ENCODE measurements at places on chromosomes 1 and 21.

DNA sequence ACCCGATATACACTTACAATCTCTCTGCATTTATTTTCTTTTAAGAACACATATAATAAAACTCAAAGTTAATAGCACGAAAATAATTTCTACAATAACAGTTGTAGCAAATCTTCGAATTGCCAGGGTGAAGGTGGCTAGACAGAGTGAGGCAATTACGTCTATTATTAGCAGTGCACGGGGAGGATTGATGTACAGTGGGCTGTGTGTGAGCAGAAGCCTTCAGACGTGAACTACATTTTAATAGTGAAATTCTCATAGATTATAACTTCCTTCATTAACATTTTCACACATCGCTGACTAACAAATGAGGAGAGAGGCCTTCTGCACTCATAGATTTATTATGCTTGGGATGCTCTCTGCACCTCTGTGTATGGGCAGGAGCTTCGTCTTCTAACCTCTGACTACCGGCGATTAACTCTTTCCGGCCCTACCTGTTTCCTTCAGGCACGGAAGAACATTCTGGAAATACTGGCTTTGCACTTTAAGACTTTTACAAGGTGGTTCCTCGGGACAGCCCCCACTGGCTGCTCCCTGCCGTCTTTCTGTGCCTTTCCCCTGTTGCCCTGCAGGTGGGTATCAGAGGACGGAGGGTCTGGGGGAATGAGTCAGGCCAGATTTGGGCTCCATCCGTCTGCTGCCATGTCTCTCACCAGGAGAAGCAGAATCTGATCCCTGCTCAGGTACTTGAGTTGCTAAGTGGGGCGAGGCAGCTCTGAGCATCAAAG, 200.5 kb downstream of the CAMTA1 start:
- DNase-seq, result no peak

DNA sequence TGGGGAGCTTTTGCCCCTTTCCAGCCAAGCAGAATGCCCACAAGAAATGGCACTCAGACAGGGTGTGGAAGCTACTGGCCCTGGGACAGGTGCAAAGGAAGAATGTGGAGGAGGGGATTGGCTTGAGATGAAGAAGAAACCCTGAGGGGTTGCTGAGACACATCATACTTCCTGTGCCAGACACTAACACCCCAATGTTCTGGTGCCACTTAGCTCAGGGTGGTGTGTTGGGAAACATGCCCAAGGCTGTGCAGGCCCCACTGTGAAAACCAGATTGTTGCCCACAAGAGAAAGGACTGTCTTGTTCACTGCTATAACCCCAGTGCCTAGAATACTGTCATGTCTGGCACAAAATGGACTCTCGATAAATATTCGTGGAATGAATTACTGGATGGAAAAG, 9.9 kb upstream of the PAQR6 start:
- no peak for DNase-seq

DNA sequence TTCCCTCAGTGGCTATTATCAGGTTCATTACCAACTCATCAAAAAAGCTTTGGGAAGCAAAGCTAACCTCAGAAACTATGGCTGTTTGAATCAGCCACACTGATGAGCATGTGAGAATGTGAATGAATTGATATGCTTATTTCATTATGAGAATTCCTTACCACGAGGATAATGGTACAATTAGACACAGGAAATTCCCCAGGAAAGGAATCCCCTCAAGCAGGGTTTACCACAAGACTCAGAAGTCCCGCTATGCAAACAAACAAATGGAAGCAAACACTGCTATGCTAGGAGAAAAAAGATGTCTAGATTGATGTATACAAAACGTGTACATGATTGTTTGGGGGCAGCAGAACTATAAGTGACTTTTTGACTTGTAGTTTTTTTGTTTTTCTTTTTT, 205.0 kb downstream of the HMCN1 start:
- DNase-seq, result no peak

DNA sequence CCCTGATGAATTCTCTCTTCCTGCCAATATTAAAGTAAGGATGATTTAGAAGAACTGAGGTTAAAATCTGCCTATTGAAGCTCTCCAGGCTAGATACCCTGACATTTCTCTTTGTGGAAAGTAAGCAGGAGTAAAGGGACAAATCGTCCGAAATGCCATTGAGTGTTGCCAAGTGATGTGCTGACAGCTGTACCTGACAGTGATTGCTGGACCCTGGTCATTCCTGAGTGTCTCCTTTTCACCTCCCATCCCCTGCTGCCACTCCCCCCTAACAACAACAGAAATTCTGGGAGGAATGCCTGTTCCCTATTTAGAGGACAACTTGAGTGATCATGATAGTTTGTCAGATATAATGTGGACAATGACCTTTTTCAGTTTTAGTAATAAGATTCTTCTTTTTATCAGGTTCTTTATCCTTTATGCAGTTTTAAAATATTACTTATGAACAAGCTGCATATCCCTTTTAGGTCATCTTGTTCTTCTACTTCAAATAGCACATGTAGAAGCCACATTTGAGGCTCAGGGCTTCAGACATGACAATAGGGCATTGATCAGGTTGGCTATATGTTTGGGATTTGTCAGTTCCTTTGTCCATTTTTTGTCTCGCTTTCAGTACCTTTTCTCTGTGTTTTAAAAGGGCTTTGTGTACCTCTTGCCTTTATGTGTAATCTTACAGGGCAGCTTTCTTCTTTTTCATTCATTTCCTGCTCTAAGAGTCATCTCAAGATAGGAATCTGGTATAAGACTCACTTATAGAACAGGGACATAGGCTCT, 56.0 kb downstream of the ITSN1 start:
- no peak for DNase-seq

DNA sequence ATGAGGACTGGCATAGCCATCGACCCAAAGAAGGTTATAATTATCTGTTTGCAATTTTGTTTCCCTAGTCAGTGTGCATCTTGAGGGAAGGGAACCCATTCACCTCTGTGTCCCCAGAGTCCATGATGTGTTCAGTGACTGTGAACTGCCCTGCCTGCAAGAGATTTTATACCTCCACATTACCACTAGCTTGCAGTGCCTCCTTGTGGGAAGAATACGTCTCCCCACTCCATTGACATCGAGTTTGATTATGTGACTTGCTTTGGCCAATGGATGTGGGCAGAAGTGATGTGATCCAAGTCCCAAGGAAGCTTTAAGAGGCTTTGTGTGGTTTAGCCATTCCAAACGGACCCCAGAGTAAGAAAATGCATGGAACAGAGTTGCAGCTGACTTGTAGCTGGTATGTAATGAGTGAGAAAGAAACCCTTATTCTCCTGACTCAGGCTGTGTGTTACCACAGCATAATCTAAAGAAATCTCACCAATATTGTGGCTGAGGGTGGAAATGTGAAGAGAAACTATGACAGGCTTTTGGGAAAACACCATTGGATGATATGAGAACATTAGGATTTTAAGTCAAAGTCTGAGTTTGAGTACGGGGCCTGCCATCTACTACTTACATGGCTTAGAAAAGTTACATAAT, 47.8 kb upstream of the NRDC start:
- DNase-seq, result no peak

- DNase-seq, result no peak
Measured at GRCh38 chr21:33540711-33541104, 1.2 kb downstream of the GART start.

DNA sequence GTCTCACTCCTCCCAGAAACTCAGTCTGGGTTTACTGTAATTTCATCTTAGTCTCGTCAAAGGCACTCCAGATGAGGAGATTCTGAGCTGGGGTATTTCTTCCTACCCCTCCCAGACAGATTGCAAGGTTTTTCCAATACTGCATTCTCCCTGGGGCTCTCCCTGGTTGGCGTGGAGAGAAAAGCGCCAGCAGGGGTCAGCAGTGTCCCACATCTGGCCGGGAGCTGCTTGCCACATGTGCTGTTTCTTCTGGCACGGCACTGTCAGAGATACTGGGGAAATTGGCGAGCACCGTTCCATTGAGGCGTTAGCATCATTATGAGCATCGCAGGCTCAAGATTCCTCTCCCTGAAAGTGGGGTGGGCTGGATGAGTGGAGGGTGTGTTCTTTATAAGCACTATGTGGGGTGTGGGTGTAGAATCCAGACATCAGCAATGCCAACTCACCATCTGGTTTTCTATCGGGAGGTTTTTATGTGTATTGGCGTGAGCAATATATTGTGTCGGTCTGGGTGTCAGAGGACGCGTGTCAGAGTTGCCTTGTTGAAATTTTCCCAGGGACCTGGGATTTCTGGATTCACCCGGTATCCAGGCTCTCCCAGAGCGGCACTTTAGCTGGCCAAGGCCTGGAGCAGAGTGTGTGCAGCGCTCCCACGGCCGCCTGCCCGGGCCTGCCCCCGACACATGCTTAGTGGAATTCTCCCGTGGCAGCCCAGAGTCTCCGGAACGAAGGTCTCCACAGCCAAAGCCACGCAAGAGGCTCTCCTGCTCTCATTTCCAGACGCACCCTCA, 8.0 kb upstream of the NAV1 start:
- DNase-seq, result peak; percentile 73

DNA sequence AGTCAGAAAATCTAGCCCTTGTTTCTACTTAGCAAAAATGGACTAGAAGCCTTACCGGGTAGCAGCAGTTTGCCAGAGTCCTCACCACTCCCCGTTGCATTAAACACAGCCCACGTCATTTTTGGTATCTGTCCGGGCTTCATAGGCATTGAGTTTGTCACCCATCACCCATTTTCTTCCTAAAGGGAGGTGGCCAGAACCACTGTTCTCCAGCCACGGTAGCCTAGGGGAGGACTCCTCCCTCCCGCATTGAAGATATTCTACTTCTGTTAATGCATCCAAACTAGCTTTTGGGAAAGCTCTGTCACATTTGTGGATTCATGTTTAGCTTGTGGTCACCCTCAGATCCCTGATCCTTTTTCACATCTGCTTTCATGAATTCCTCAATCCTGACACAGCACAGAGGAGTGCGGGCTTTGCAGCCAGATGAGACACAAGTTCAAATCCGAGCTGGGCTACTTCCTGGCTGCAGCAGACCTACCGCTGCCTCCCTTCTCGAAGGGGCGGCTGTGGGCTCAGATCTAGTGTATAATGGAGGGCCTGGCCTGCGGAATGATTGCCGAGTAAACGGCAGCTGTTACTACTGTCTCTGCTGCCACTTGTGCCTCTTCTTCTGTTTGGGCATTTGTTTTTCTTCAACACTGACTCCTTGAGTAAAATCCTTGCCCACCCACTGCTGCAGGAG, 63.2 kb upstream of the EFHD2 start:
- no peak for DNase-seq

DNA sequence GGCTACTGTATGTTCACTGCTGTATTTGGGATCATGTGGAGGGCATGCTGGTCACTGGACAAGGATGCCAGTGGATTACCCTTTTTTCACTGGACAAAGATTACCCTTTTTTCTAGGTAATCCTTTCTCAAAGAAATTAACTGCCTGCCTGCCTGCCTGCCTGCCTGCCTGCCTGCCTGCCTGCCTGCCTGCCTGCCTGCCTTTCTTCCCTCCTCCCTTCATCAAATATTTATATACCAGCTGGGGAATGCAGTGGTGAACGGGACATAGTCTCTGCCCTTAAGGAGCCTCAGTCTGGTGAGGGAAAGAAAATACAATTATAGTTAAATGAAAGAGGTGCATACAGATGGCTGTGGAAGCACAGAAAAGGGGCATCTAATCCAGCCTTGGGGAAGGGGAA, 85.0 kb downstream of the PGM1 start:
- DNase-seq, result no peak

GRCh38 chr21:40622531-40622930, 224.4 kb downstream of the DSCAM start:
- no peak for DNase-seq

DNA sequence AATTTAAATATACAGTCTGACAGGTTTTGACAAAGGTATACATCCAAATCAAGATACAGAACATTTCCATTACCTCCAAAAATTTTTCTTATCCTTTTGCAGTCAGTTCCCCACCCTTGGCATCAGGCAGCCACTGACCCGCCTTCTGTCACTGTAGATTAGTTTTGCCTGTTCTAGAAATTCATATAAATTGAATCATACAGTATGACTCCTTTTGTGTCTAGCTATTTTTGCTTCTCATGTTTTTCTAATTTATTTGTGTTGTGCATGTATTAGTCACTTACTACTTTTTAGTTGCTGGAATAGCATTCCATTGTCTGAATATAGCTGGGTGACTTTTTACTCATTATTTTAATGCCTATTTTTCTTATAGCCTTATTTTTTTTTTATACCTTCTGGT, 3.8 kb downstream of the UTP25 start:
- DNase-seq, result no peak

- no peak for DNase-seq
Measured at GRCh38 chr1:62185677-62186076, 9.0 kb upstream of the L1TD1 start.

GRCh38 chr1:177281901-177282300, 111.1 kb downstream of the BRINP2 start:
- DNase-seq, result no peak

- no peak for DNase-seq
Measured at GRCh38 chr1:179103999-179104398, 22.1 kb downstream of the TOR3A start.

GRCh38 chr1:115082949-115083348, 6.4 kb downstream of the TSPAN2 start:
- DNase-seq, result no peak

DNA sequence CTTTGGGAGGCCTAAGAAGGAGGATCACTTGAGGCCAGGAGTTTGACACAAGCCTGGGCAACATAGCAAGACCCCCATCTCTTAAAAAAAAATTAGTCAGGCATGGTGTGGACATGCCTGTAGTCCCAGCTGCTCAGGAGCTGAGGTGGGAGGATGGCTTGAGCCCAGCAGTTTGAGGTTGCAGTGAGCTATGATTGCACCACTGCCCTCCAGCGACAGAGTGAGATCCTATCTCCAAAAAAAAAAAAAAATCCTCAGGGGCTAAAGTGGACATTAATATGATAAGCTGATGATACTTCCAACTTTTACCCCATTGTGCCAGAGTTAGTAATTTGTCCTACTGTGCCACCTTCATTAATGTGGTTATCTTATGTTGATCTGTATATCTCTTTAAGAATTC, 327.8 kb upstream of the FMN2 start:
- no peak for DNase-seq

DNA sequence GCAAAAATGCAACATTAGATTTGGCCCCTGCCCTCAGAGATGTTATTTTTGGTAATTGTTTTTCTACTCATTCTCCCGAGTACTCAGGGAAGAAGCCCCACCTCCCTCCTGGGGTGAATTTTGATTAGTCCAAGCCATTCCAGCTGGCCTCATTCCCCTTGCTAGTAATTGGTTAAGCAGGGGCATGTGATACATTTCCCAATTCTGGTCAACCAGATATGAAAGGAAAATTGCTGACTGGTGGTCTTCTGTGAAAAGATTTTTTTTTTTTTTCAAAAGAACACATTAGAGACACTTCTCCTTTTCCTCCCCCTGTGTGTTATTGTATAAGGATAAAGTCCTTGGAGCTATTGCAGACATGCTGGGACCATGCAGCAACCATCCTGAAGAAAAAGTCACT, 71.1 kb upstream of the AKT3 start:
- DNase-seq, result no peak

- DNase-seq, result no peak
Measured at GRCh38 chr1:214946615-214947014, 135.9 kb upstream of the KCNK2 start.

- no peak for DNase-seq
Measured at GRCh38 chr1:77925518-77925917, 37.1 kb downstream of the NEXN start.
